ENCODE measurements at places on chromosomes 7 and 10.

DNA sequence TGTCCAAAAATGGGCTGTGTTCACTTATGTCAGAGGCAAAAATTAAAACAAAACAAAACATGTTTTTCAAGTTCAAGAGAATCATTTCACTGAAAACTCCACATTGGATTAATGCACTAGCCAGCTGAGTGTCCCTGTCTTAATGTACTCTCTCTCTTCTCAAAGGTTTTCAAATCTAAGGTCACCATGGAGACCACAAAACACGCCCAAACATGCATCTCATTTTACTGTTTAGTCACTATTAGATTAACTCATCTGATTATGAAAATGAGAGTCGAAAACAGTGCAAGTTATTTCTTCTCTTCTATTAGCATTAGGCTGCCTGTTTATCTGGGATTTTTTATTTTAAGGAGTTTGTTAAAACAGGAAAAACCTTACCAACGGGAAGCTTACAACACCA, 70.8 kb upstream of the ASAH2 start:
- no peak for DNase-seq

DNA sequence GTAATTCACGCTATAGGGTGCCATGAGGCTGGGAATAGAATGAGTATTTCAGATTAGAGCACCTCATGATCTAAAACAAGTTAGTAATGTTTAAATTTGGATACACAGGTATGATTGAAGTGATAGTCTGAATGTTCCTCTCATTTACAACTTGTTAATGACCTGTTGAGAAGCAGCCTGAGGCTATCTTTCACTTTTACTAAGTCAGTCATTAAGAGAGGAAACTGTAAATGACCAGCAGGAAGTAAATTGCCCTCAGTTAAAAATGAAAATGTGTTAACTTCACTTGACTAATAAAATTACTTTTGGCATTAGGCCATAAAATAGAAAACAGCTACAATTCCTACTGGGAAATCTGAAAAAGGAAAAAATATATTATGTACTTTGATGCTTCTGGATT, 1042.0 kb downstream of the DNAJB9 start:
- DNase-seq, result no peak

DNA sequence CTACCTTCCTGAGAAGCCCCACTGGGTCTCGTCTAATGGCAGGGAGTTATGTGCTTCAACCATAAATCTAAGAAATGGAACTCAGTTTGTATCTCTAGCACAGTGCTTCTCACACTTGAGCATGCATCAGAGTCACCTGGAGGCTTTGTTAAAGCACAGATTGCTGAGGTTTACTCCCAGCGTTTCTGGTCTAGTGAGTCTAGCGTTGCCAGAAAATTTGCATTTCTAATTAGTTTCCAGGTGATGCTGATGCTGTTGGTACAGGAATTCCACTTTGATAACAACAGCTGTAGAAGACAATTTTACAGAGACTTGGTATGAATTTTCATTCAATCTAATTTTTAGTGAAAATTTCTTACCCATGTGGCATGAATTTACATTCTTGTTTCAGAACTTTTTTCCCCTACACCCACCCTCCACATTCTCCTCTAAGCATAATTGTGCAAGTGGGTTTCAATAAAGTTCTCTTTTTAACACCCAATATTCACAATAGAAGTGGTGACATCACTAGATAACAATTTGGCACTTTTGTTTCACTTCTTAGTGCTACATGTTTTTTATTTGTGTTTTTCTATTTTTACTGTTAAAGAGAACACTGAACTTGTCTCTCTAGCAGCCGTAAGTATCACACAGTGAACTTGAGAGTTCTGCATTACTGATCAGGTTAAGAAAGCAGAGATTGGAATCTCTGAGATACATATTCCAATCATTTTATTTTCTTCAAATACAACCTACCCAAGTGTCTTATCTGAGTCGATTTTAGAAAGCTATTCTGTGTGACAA, 48.4 kb upstream of the BET1 start:
- DNase-seq, result no peak

GRCh38 chr10:18659819-18660535, 746 bp downstream of the ARL5B start:
- DNase-seq, result no peak

GRCh38 chr10:51270936-51271530, 196.7 kb downstream of the PRKG1 start:
- DNase-seq, result no peak

GRCh38 chr10:79066411-79067240, 2.1 kb upstream of the ZMIZ1 start:
- no peak for DNase-seq

Data from activated CD8-positive, alpha-beta memory T cell treated with anti-CD3 and anti-CD28 coated beads for 1 hour (primary cell).